ENCODE measurements at places on chromosomes 1 and 21.

DNA sequence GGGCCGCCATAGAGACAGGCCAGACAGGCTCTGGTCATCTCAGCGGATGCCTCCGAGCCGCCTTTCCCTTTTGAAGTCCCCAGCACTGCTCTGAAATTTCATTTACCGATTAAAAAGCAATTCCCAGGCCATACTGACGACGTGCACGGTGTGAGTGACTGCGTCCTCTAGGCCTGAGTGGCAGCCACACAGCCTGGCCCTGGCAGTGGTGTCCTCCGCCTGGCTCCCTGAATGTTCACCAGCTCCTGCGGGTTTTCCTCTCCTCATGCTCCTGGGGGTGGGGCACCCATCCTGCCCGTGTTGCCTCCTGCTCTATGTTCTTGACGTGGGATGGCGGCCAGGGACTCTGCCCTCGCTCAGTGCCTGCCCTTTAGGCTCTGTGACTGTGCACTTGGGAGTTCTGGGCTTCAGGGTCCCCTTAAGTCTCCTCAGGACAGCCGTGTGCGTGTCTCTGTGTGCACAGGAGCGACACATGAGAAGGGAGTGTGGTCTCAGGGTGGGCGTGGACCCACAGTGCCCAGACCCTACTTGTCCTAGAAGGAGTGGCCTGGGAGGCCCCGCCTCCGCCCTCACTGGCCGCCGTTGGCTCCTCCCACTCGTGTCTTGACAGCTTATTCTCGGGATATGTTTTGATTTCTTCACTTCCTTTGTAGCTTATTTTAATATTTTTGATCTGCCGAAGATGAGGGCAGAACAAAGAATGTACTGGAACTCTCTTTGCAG lies 3.6 kb downstream of the SKI start:
- no peak for DNase-seq

- DNase-seq, result no peak
Measured at GRCh38 chr1:218646288-218646687, 301.2 kb downstream of the TGFB2 start.

DNA sequence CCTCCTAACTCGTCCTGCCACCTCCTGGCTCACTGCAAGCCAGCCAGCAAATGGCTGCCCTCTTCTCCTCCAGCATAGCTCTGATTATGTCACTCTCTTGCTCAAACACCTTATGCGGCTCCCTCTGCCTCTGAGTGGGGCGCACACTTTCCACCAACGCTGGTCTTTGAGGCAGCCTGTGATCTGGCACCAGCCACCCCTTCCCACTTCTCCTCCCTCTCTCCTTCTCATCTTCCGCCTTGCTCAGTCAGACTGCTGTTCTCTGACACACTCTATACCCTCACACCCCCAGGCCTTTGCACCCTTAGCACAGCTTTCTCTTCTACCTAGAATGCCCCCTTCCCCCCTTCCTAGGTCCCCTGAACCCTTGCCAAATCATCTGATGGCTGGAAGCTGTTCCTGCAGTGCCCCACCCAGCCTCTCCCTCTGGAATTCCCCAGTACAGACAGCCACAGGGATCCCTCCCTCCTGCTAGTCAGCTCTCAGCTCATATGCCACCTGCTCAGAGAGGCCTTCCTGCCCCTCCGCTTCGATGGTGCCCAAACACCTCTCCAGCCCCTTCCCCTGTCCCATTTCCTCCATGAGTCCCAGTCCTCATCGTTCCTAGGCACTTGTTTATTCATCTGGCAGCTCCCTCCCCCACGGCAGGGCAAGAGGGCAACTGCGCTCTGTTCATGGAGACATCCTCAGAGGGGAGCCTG lies 21.7 kb upstream of the PEF1 start:
- no peak for DNase-seq

GRCh38 chr1:218349348-218350034 lies 4.4 kb downstream of the TGFB2 start:
- no peak for DNase-seq

DNA sequence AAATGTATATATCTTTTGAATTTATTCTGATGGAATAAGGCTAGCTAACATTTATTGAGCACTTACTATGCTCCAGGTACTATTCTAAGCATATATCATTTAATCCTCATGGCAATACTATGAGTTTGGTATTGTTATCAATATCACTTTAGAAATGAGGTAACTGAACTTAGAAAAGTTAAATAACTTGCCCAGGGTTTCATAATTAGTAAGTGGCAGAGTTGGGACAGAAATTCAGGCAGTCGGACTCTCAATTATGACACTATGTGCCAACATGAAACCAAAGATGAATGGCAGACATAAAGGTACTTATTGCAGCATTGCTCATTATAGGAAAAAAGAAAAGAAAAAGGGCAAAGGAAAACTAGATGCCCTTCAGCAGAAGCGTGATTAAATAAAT lies 48.2 kb downstream of the RAB3GAP2 start:
- no peak for DNase-seq

DNA sequence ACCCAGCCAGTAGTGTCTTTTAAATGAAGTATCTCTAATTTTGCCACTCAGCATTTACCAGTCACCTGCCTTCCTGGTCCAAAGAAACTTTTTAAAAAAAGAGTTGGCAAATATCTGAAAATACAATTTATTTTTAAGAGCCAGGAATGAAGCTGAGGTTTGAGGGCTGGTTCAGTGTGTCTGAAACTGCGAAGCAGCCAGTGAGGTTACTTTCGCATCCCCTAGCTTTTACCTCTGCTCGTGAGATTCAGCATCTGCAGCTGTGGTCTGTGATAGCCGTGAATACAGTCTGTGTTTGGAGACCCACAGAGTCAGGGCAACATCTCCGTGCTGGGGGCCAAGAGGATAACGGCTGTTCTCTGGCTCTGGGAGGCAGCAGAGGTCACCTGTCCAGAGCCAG lies 21.3 kb upstream of the KCNAB2 start:
- no peak for DNase-seq

- peak; percentile 8 for DNase-seq
Measured at GRCh38 chr1:161725908-161726472, 4.6 kb downstream of the FCRLB start.

- no peak for DNase-seq
Measured at GRCh38 chr1:230922620-230923019, 54.3 kb upstream of the C1orf198 start.

GRCh38 chr1:119743776-119744597 lies 24.7 kb downstream of the HMGCS2 start:
- peak; percentile 62 for DNase-seq

DNA sequence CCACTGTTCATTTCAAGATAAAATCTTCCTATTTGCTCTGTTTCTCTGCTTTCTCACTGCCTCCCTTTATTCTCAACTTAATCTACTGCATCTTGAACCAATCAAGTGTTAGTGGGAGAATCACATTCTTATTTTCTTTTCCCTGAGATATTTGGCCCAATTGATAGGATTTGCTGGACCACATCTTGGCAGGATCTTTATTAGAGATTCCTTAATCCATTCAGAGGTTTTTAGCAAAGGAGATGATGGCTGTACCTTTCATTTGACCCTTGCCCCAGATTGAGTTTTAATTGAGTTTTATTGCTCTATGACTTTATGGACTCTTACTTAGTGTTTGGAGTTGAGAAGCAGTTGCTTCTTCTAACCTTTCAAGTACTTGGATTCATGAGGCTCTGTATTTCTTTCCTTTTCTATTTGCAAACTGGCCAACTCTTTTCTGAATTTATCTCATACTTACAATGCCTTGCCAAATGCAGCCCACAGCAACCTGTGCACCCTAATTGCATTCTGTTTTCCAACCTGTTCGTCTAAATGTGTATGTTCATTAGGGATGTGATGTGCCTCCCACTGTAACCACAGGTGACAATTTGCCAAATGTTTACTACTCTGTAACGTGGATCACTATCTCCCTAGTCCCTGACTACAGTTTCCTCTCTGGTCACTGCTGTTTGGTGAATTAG lies 274.8 kb upstream of the KAZN start:
- no peak for DNase-seq

GRCh38 chr1:52474807-52475206 lies 70.4 kb downstream of the PRPF38A start:
- no peak for DNase-seq

GRCh38 chr1:212532469-212533147 lies 76.0 kb upstream of the ATF3 start:
- DNase-seq, result no peak

GRCh38 chr21:26845066-26845758 lies at the start of gene ADAMTS1:
Gene ADAMTS1 (minus strand): TSS chr21:26845409. CDS start chr21:26844954, 455 bp downstream.
- DNase-seq, result no peak

GRCh38 chr1:205232127-205232820 lies 4.5 kb downstream of the TMCC2 start:
- no peak for DNase-seq

- no peak for DNase-seq
Measured at GRCh38 chr1:44035726-44036408, 4.6 kb upstream of the SLC6A9 start.

GRCh38 chr1:75127916-75128717 lies 6.1 kb upstream of the LHX8 start:
- no peak for DNase-seq

DNA sequence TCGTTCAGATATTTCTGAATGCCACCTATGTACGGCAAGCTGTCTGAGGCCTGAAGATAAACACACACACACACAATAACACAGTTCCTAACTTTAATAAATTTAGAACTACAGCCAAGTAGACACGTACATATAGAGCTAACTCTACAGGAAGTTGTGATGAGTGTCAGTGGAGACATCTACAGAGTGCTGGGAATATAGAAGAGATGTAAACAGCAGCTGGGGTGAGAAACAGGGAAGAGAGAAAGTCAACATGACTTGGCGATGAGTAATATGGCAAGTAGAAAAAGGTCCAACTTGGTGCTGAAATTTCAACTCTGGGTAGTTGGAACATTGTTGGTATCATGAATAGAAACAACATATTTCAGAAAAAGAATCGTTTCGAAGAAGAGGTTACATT lies 206.5 kb downstream of the ZP4 start:
- no peak for DNase-seq

GRCh38 chr1:162412002-162412401 lies at the start of gene SH2D1B:
Gene SH2D1B (minus strand): TSS chr1:162412136. CDS start chr1:162412016, 120 bp downstream.
- no peak for DNase-seq

DNA sequence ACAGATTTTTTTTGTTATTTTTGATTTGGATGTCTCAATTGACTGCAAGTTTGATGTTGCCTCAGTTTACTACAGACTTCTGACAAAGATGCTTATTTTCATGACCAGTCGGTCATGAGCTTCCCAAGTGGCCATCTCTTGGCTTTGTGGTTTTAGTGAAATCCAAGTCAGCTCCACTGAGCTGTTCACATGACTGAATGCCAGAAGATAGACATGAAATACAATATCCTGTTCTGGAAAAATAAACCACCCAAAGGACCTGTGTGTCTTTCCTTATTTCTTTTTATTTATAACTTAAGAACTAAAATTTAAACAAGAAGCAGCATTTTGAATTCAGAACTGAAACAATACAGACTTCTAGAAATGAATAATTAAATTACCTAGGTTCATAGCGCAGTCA lies 89.3 kb downstream of the HMCN1 start:
- DNase-seq, result no peak

- no peak for DNase-seq
Measured at GRCh38 chr1:9247894-9248293, 13.3 kb downstream of the H6PD start.

DNA sequence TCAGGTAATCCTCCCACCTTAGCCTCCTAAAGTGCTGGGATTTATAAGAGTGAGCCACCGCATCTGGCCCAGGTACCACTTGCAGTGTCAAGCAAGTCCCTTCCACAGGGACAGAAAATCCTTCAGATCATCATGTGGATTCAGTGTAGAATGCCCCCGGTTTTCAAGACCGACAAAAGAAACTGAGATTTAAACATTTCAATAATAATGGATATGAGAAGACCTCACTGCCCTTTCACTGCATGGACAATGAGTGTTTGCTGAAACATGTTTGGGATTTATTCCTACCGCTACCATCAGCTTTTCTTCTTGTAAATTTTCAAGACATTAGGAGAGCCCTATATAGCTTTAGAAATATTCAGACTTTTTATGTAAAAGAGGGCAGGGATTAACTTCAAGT lies 41.5 kb downstream of the HTR6 start:
- no peak for DNase-seq

DNA sequence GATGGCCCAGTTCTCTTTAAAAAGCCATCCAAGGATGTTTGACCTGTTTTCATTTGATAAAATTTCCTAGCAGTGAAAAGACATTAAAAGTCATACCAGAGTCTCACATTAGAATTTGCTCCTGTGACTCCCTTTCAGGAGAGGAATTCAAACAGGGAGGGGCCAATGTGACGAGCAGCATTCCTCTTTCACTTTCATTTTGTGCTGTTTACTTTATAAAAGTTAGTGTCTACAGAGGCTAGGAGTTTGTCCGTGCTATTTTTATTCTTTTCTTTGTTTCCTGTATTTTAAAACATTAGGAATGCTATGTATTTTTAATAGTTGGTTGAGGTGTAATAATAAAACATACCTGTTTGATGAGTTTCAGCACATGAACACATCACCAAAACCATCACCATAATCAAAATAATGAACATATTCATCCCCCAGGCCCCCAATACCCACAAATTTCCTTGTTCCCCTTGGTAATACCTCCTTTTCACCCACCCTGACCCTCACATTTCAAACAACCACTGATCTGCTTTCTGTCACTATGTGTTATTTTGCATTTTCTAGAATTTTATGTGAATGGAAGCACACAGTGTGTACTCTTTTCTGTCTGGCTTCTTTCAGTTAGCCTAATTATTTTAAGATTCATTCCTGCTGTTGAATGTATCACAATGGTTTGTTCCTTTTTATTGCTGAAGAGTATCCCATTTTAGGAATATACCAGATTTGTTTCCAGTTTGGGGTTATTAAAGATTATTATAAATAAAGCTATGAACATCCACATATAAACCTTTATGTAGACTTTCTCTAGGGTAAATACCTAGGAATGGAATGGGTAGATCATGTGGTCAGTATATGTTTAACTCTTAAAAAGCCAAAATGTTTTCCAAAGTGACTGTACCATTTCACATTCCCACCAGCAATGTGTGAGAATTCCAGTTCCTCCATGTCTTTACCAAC lies 129.5 kb downstream of the TENT5C start:
- DNase-seq, result peak; percentile 68

DNA sequence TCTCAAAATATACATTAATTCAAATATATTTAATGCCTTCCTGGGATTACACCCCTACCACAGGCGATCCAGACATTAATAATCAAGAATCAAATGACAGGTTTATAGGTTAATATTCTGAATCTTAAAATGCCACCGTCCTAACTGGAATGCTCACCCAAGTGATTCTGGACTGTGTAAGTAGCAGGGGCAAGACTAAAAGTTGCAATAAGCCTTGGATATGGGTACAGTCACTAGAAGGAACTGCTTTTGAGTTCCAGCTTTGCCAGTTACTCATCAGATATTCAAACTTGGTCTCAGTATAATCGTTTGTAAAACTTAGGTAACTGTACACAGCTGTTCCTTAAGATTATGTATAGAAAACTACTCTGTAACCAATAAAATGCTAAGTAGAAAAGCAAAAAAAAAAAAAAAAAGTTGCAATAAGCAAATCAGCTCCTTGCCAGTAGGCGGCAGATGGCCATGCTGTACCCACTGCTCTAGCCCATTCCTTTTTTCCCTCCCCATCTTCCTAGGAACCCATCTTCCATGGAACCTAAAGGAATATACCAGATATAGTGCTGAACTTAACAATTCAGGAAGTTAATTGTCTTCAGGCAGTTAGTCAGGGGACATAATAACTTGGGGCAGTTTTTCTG lies 10.5 kb downstream of the RO60 start:
- no peak for DNase-seq

Data from DND-41 (cell line).